ENCODE measurements at places on chromosomes 2 and 18.

DNA sequence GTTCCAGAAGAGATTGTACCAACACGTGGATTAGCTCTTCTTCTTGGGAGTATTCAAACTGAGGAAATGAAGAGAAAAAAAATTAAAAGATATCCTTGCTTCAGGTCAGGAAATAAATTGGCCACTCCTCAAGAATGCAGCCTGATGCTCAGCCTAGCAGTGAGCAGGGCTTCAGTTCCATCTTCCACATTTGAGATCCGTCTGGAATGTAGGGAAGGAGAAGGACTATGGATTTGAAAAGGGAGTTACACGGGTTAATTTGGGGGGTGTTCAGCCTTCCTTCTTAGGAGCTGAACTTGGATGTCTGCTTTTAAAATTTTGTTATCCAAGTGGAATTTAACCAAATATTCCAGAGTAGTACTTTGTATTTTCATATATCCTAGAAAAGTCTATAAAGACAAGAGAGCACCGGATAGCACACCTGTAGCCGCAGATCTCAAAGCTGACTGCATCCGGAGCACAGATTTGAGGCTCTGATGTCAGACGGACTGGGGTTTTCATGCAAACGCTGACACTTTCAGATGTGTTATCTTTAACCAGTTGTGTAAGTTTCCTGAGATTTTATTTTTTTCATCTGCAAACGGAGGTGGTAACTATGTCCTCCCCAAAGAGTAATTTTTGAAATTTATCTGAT is 99.3 kb downstream of the COPS8 start:
- DNase-seq: no peak

DNA sequence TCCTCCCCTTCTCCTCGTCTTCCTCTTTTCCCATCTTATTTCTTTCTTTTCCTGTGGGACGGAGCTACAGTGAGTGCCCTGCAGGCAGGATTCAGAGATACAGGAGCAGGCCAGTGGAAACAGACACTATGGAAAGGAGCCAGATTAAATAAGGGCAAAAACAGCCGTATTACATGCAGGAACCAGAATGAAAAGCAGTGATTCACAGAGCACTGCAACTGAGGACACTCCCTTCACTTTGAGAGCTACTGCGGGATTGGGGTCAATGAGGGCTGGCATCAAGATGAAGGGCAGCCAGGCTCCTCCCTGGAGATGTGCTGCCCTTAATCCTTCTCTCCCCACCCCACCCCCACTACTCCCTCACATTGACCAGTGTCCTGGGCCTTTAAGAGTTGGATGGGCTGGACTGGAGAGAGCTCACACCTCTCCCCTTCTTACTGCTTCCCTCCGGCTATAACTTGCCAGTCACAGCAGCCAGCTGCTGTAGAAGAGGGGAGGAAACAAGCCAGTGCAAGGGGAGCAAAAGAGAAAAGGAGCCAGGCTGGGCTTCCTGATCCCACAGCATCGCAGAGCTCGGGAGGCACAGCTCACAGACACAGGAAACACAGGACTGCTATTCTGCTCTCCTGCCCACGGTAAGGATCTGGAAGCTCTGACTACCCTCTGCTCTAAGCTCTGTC is at the start of gene PLCD4:
Gene PLCD4 (plus strand): TSS at position 464 of the 680 bp plus-strand sequence. CDS start 7,841 bp downstream, outside the sequence.
- no peak for DNase-seq

GRCh38 chr2:68236103-68236734 is 16.1 kb downstream of the PPP3R1 start:
- DNase-seq: no peak

GRCh38 chr18:50195689-50196088 is 742 bp upstream of the MYO5B start:
- DNase-seq: no peak

- DNase-seq: no peak
These were observed 32.1 kb downstream of the CLASP1 start for GRCh38 chr2:121617042-121617599.

DNA sequence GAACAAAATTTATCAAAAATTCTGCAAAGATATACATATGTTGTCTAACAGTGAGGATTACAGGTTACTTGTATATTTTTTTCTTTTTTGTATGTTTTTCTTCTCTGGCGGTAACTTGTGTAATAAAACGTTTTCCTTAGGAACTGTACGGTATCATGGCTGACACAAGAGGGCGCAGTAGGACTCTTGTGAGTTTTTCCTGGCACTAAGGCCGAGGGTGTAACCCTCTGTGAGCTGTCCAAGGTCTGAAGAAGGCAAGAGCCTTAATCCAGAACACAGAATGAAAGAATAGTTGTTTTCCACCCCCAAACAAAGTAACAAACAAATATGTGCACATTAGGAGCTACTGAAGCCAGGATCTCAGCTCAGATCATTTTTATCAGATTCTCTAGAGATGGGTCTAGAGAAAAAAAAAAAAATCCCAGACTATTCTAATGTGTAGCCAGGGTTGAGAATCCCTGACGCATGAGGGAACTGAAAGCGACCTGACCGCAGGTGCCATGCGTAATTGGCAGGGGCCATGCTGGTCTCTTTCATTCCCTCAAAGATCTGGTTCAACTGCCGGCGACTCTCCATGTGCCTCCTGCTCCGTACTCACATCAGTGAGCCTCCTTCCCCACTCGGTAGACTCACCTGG is 27.0 kb downstream of the TMEM200C start:
- peak; percentile 84 for DNase-seq

GRCh38 chr2:58638256-58638805 is 397.2 kb upstream of the FANCL start:
- no peak for DNase-seq

DNA sequence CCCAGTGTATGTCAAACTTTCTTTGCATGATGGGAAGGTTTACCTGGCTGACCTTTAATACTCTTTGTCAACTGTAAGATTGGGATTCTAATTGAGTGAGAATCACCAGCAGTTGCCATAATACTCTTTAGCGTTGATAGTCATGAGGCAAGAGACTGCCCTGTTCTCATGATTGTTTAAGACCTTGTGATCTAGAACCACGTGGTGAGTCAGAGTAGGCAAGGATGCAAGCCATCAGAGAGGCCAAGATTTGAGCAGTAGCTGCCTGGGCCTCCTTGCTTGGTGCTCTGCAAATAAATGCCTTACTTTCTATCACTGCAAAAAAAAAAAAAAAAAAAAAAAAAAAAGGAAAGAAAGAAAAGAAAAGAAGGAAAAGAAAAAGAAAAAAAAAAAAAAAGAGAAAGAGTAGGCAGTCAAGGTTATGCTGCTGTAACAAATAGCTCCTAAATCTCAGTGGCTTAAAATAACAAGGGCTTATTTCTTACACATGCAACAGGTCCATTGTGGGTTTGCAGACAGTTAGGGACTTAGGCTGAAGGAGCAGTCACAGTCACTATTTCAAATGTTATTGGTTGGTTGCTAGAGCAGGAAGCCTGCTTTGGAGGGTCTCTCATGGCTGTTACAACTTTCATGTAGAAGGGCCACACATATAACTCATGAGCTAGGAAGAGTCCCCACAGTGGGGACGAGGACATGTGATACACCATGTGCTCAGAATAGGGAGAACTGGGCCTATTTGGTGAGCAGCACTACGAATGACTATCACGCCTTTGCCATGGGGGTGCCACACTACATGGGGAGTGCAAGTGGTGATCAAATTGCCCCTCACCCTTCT is 21.7 kb downstream of the IL1R2 start:
- no peak for DNase-seq

- no peak for DNase-seq
These were observed 2.0 kb downstream of the WDR35 start for GRCh38 chr2:19987936-19988335.

DNA sequence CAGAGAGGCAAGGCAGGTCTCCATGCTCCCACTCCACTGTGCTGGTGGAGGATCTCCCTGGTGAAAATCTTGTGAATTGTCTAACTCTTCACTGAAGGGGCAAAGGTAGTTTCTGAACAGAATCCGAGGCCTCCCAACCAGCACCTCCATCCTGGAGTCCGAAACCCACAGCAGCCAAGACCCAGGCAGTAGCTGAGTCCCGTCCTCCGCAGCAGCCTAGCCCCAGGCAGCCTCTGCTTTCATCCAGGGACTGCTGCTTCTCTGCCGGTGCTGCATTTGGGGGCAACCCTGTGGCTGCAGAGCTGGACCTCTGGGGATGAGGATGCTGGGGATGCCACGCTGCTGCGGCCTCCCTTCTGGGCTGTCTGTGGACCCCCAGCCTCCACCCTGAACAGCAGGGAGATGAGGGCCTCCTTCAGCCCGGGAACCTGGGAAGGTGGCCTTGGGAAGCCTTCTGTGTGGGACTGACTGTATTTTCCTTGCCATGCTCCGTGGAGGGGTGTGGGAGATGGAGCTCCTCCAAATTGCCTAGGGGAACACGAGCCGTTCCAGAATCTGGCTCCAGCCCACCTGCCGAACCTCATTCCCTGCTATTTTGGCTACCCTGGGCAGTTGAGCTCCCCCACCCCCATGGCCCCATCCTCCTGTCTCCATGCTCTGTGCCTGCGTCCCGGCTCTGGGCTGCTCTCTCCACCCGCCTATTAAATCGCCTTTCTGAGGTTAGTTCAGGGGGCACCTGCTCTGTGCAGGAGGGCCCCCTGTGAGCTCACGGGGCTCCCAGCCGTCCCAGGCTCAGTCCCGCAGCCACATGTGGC is 48.2 kb downstream of the GREB1 start:
- DNase-seq: no peak

GRCh38 chr18:48409591-48410094 is 460 bp upstream of the ZBTB7C start:
- no peak for DNase-seq

DNA sequence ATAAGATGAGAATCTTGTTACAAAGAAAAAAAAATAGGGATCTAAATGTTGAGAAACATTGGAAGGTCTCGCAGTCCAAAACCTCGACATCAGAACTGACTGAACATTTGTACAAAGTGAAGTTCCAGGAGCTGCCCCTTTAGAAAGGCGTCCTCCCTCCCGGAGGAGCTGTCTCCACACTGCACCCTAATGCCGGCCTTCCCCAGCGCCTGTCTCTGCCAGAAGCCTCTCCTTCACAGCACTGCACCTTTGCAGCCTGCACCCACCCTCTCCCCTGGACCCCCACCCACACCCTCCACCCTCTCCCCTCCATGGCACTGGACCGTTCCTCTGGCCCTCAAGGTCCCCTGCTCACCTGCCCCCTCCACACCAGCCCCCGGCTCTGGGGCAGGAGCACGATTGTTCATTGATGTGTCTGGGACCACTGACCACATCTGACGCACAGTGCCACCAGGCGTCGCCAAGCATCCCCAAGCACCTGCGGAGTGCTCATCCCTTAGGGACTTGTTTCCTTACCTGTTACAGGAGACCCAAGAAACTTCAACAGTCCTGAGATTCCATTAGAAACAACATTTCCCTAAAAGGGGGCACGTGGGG is 90.3 kb upstream of the SNTG2 start:
- DNase-seq: no peak

DNA sequence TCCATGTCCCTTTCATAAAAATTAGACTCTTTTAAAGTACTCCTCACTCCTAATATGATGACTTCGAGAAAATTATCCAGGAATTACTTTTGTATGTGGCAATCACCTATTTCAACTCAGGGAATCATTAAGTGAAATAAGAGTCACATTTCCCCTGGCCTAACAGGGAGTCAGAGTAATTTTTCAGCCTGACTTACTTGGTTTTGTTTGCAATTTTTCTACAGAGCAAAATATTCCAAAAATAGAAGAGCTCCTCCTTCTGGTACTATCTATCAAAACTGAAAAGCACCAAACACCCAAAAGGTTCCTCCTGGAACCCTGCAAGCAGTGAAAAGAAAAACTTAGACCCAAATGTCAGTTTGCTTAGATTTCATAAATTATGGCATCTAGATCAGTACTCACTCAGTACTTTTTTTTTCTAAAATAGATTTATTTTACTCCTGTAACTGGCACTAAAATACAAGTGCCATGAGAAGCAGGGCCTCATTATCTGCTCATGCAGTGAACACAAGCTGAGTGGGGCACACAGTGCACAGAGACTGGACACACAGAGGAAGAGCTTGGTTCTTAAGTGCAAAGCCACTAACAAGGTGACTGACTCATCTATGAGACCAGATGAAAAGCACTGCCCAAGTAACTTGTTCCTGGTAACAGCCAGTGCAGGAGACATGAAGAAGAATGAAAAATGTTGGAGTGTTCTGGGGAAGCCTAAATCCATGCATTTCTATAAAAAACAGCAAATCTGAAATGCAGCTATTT is 28.7 kb downstream of the ACAA2 start:
- no peak for DNase-seq

DNA sequence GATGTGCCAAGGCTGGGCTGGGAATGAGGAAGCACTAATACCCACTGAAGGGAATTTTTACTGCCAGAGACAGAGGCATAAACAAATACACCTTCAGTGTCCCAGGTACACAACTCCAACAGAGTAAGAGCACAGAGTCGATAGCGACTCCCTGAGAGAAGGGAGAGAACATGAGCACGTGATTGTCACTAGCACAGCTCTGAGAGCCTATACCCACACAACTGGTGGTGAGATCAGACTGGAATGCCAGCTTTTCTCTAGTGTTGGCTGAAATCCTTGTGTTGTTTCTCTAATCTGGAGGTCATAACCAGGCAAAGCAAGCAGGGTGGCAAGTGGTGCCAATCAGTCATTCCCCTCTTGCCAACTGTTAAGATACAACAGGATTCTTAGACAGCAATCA is 377.2 kb downstream of the CNTNAP5 start:
- DNase-seq: no peak

DNA sequence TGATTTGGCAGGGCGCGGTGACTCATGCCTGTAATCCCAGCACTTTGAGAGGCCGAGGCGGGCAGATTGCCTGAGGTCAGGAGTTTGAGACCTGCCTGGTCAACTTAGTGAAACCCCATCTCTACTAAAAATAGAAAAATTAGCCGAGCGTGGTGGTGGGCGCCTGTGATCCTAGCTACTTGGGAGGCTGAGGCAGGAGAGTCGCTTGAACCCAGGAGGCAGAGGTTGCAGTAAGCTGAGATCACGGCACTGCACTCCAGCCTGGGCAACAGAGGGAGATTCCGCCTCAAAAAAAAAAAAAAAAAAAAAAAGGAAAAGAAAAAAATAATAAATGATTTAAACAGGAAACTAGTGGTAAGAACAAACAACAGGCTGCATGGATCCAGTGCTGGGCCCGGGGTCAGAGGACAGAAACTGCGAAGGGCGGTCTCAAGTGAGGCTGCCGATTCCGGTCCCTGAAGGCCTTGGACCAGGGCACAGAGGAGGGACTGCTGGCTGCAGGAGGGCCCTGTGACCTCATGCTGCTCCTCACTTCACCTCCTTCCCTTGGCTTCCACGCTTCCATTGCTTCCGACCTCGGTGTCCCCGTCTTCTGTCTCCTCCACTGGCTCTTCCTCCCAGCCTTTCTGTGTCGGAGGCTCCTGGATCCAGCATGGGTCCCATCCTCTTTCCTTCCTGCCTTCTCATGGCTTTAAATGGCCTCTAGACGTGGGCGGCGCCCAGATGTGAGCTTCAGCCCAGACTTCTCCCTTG is 2.1 kb upstream of the GRHL1 start:
- no peak for DNase-seq

DNA sequence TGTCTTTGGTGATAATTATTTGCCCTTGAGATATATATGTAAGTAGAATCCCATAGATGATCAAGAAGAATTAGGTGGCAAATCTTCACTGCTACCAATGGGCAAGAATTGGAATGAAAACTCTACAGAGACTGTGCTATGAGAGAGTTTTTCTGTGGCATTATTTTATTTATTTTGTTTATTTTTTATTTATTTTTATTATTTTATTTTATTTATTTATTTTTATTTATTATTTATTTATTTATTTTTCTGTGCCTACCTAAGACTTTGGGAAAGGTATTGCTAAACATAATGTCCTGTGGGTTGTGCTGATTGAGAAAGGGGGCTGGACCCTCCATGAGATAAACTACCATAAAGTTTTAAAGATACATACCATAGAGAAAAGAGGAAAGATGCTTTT is 16.6 kb upstream of the NR4A2 start:
- DNase-seq: no peak

Data from hematopoietic multipotent progenitor cell treated with erythropoietin and hydrocortisone succinate and interleukin-3 and kit ligand, for 8 days (in vitro differentiated cells).